ENCODE measurements at places on chromosomes 11 and 22. TPM values are rescaled to one million over a fixed set of nuclear protein-coding genes. Genes with fewer than 3 reads are reported as not detected.

The OR6T1 gene
- total RNA-seq = not detected

The MRGPRE gene
- not detected for total RNA-seq

The CECR2 gene
- total RNA-seq = 0.11 TPM

The ANKK1 gene
- 0.14 TPM for total RNA-seq

The WNT11 gene
- not detected for total RNA-seq

The OR8D4 gene
- not detected for total RNA-seq

The GPHA2 gene
- total RNA-seq = not detected

The RPL27A gene
- 758 TPM for total RNA-seq

The TSPAN18 gene
- total RNA-seq = 24.6 TPM

The OAF gene
- 2.3 TPM for total RNA-seq

The MMP12 gene
- total RNA-seq = not detected

The ART1 gene
- total RNA-seq = not detected

The CD59 gene
- total RNA-seq = 125 TPM

The WNT7B gene
- not detected for total RNA-seq

The C1QTNF6 gene
- 6.9 TPM for total RNA-seq

The VPREB1 gene
- not detected for total RNA-seq

The NLRP10 gene
- total RNA-seq = not detected

The MALAT1 gene
- 6,337 TPM for total RNA-seq

The CHRNA10 gene
- total RNA-seq = 3.7 TPM

The SOX6 gene
- total RNA-seq = not detected

The VPREB3 gene
- not detected for total RNA-seq

The INSC gene
- total RNA-seq = 0.11 TPM

The TBC1D10A gene
- 46.2 TPM for total RNA-seq

The BCO2 gene
- 1.4 TPM for total RNA-seq

The SEPTIN3 gene
- total RNA-seq = 4.6 TPM

The PGAP2 gene
- total RNA-seq = 21.8 TPM

The CD3G gene
- 221 TPM for total RNA-seq

The OR5AL1 gene
- total RNA-seq = not detected

The OR10A6 gene
- not detected for total RNA-seq

The ENTHD1 gene
- total RNA-seq = 0.14 TPM

The SMIM35 gene
- 3.9 TPM for total RNA-seq
